Neural progenitor cell (in vitro differentiated cells): ENCODE measurements at places on chromosomes 2 and 18.

DNA sequence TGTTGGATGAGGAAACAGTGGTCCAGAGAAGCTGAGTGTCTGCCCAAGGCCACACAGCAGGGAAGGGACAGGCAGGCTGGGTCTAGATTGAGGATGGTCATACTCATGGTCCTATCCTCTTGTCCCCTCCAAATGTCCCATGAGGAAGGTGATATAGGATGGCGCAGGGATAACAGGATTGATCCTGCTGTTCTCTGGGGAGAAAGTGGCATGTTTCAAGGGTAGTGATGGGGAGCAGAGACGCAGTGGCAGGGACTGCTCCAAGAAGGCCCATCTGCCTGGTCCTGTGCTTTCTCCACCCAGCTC, 24.6 kb downstream of the HS1BP3 start:
- DNase-seq = no peak
- no peaks in the 10 kb centered on the region for H3K27me3 ChIP-seq
- no peak overlapping the region for H3K27ac ChIP-seq
- H3K36me3 ChIP-seq = no peaks in the 10 kb centered on the region
- H3K4me1 ChIP-seq = peaks cover 7% of the 10 kb centered on the region

GRCh38 chr2:128613351-128613750, 294.7 kb upstream of the HS6ST1 start:
- H3K27me3 ChIP-seq = no peaks in the 10 kb centered on the region
- H3K4me3 ChIP-seq = no peak overlapping the region
- H3K4me1 ChIP-seq = no peaks in the 10 kb centered on the region
- no peak overlapping the region for H3K27ac ChIP-seq
- no peak for DNase-seq

- H3K4me1 ChIP-seq = peaks cover 15% of the 10 kb centered on the region
- no peaks in the 10 kb centered on the region for H3K36me3 ChIP-seq
- H3K27ac ChIP-seq = no peak overlapping the region
- peak; percentile 74 for DNase-seq
- no peak overlapping the region for H3K4me3 ChIP-seq
- no peaks in the 10 kb centered on the region for H3K27me3 ChIP-seq
Measured at GRCh38 chr2:85935746-85936208, 47.0 kb upstream of the ST3GAL5 start.

DNA sequence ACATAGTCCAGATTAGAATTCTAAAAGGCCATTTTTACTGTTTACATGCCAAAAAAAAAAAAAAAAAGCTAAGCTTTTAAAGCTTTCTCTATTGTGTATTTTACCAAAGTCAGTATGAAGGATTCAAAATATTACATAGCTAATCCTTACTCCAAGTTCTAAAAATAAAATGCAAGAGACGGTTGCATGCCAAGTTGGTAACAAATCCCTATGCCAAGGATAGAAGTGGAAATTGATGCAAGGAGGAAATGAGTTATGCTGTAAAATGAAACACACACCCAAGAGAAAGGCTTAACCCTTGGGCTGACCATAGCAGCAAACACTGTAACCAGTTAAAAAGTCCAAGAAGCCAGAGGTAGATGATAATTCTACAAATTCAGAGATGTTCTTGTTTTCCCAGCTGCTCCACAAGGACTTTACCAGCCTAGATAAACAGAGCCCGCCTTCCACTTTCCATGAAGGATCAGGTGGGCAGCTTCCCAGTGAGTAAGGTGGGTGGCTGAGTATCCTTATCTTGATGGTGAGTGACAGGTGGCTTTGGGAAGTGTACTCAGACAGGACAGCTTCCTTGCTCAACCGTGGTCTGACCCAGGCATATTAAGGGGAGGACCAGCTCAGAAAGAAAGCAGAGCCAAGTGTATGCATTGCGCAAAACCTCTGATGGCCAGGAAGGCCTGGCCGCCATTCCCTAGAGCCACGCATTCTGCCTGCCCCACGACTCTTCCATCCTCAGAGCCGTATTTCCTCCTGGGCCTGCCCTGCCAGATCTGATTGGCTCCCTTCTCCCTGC, 34.4 kb downstream of the ATP8B1 start:
- no peak overlapping the region for H3K27ac ChIP-seq
- H3K27me3 ChIP-seq = no peaks in the 10 kb centered on the region
- H3K4me3 ChIP-seq = no peak overlapping the region
- no peaks in the 10 kb centered on the region for H3K4me1 ChIP-seq
- H3K36me3 ChIP-seq = no peaks in the 10 kb centered on the region
- DNase-seq = no peak

- peaks cover 49% of the 10 kb centered on the region for H3K4me1 ChIP-seq
- H3K27ac ChIP-seq = no peak overlapping the region
- H3K27me3 ChIP-seq = no peaks in the 10 kb centered on the region
- H3K4me3 ChIP-seq = no peak overlapping the region
- no peak for DNase-seq
- no peaks in the 10 kb centered on the region for H3K36me3 ChIP-seq
Measured at GRCh38 chr18:48826271-48826670, 124.5 kb downstream of the SMAD7 start.

DNA sequence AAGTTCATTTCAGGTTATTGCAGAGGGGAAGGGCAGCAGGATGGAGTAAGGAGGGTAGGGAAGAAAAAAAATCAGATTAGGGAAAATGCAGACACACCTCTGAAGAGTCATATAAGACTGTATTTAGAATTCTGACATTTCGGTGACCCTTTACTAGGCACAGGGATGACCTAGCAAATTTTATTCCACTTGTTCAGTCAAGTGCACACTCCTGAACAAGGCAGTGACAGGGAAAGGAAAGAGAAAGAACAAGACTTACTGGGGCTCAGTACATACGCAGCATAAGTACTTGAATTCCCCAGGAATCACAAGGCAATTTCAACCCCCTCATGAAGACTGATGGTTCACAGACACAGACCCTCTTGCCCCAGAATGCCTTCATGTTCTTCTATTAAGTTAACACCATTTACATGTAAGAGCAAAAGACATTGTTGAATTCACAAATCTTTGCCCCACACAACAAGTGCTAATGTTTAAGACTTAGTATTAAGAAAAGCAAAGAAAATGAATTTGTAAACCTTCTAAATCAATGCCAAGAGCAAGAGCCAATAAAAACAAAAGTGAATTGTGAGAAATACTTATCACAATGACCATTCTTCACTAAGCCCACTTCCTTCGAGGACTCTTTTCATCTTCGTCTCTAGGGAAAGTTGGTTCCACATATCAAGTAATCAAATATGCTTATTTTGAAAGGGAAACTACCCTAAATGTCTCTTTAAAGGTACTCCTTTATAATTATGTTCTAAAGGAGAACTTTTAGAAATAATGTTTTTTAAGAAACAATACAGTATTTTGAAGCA, 47.0 kb downstream of the COBLL1 start:
- H3K27me3 ChIP-seq = no peaks in the 10 kb centered on the region
- no peak overlapping the region for H3K27ac ChIP-seq
- no peaks in the 10 kb centered on the region for H3K4me1 ChIP-seq

DNA sequence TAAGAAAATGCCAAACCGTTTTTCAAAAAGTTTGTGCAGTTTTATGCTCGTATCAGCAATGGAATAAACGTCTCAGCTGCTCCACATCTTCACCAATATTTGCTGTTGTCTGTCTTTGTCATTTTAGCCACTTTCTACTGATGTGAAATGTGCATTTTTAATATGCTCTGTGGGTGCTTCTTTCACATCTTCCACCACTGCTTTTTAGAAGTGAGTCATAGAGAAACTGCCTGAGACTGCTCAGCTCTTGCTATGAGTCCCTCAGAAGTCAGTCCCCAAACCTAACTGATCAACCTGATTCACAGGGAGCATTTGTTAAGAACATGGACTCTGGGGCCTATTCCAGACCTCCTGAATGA, 41.0 kb upstream of the EPC2 start:
- no peak for DNase-seq
- no peaks in the 10 kb centered on the region for H3K4me1 ChIP-seq
- no peak overlapping the region for H3K27ac ChIP-seq
- no peaks in the 10 kb centered on the region for H3K36me3 ChIP-seq

GRCh38 chr2:20452551-20452950, 5.7 kb downstream of the RHOB start:
- peaks cover 31% of the 10 kb centered on the region for H3K4me1 ChIP-seq
- H3K27ac ChIP-seq = no peak overlapping the region
- no peak overlapping the region for H3K4me3 ChIP-seq
- no peaks in the 10 kb centered on the region for H3K36me3 ChIP-seq

GRCh38 chr18:50850307-50851065, 28.4 kb upstream of the ME2 start:
- DNase-seq = no peak
- H3K4me3 ChIP-seq = no peak overlapping the region
- H3K27ac ChIP-seq = no peak overlapping the region
- no peaks in the 10 kb centered on the region for H3K36me3 ChIP-seq

- no peaks in the 10 kb centered on the region for H3K36me3 ChIP-seq
Measured at GRCh38 chr2:68747900-68748299, 13.3 kb downstream of the ARHGAP25 start.

DNA sequence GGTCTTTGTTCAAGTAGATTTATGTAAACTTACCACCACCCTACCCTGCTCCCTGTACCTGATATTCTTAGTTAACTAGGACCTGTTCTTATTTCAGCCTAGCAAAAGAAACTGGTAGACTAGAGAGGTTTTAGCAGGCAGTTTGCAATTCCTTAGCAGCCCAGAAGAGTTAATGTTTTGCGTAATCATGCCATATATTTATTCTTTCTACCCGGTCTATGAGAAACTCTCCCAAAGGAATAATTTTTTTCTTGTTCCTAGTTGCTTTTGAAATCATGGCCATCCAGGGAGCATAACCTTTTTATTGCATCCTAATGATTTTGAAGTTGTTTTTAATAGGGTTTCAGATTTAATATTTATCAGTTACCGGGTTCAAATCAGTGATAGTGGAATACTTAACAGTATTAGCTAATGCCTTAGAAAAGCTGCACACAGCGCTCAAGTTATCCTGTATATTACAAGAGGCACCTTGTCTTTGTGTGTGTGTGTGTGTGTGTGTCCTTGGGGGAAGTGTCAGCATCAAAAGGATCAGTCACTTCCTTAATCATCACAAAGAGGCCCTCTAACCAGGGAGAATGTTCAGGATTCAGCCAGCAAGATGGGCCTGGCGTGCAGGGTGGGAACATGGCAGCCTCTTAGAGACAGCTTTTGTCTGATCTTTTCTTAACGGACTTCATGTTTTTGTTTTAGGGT, 52.9 kb downstream of the CABLES1 start:
- no peaks in the 10 kb centered on the region for H3K36me3 ChIP-seq
- H3K4me1 ChIP-seq = peaks cover 24% of the 10 kb centered on the region
- no peak overlapping the region for H3K4me3 ChIP-seq
- DNase-seq = no peak

DNA sequence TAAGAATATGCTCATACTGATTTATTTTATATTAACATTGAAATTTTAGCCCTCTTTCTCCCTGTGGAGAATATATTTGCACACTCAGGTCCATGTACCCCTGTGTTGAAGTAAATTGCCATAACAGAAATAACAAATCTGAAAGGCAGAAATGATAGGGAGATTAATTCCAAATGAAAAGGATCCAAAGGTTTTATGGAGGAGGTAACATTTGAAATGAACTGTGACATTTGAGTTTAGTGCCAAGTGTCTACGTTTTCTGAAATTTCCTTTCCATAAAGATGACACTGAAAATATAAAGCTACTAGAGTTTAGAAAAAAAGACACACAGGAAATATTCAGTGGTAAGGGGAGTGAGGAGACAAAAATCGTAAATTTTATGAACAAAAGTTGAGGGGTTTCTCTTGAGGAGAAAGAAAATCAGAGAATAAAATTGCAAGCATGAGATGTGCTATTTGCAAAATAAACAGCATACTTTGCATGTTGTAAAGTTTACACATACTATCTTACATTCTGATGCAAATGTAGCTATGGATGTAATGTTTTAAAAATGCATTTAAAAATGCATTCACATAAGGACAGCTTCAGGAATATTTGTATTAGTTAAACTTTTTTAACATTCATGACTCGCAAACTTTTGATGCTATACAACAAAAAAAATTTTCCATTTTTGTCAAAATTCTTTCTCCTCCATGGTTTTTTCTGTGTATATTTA, 69.5 kb downstream of the BAZ2B start:
- no peak overlapping the region for H3K27ac ChIP-seq
- no peak overlapping the region for H3K4me3 ChIP-seq
- no peaks in the 10 kb centered on the region for H3K36me3 ChIP-seq
- DNase-seq = no peak
- H3K4me1 ChIP-seq = no peaks in the 10 kb centered on the region
- H3K27me3 ChIP-seq = no peaks in the 10 kb centered on the region

- H3K27ac ChIP-seq = no peak overlapping the region
- no peak overlapping the region for H3K4me3 ChIP-seq
- peaks cover 37% of the 10 kb centered on the region for H3K36me3 ChIP-seq
- no peaks in the 10 kb centered on the region for H3K4me1 ChIP-seq
- DNase-seq = no peak
Measured at GRCh38 chr18:68705119-68705518, 9.8 kb downstream of the TMX3 start.

DNA sequence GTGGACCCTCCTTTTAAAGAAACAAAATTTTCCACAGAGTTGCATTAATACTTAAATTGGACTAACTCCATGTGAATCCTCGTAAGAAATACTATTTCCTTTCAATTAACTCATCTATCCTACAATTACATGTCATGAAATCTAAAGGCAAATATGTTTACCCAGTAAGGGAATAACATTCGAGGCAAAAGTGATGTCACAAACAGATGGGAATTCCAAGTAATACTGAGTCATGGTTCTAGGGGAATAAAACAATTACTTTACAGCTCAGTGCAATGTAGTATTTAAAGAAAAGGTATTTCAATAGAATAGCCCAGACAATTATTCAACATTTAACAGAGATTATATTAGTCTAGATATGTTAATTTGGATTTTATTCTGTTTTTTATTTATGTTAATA, 205.8 kb downstream of the ZNF385B start:
- no peaks in the 10 kb centered on the region for H3K36me3 ChIP-seq
- no peak for DNase-seq
- H3K4me1 ChIP-seq = no peaks in the 10 kb centered on the region
- no peaks in the 10 kb centered on the region for H3K27me3 ChIP-seq
- H3K4me3 ChIP-seq = no peak overlapping the region
- H3K27ac ChIP-seq = no peak overlapping the region

DNA sequence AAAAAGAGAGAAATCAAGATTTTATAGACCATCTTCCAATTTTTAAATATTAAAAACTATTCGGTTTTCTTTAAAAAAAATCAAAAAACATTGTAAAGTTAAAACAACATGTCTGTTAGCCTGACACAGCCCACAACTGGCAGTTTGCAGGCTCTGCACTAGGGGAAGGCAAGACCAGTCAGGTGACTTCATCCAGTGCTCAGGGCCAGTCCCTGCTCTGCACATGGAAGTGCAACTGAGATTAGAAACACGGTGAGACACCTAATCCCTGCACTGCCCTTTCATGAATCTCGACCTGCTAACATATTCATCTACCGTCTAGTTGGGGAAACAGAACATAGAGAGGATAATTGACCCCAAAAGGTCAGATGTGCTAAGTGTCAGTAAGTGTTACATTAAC, 135.2 kb downstream of the BARD1 start:
- DNase-seq = no peak
- no peaks in the 10 kb centered on the region for H3K27me3 ChIP-seq
- peaks cover 9% of the 10 kb centered on the region for H3K4me1 ChIP-seq
- no peak overlapping the region for H3K4me3 ChIP-seq
- H3K36me3 ChIP-seq = no peaks in the 10 kb centered on the region
